Stromal cell of bone marrow (primary cell): ENCODE measurements at places on chromosomes 16 and 17.
A peak's percentile ranks its signal among the peaks of the same experiment; 100 is the strongest.

GRCh38 chr17:49157784-49158183 is 25.2 kb downstream of the B4GALNT2 start:
- no peak for DNase-seq

- no peak for DNase-seq
Measured at GRCh38 chr17:12900474-12900873, 111.2 kb downstream of the ARHGAP44 start.

DNA sequence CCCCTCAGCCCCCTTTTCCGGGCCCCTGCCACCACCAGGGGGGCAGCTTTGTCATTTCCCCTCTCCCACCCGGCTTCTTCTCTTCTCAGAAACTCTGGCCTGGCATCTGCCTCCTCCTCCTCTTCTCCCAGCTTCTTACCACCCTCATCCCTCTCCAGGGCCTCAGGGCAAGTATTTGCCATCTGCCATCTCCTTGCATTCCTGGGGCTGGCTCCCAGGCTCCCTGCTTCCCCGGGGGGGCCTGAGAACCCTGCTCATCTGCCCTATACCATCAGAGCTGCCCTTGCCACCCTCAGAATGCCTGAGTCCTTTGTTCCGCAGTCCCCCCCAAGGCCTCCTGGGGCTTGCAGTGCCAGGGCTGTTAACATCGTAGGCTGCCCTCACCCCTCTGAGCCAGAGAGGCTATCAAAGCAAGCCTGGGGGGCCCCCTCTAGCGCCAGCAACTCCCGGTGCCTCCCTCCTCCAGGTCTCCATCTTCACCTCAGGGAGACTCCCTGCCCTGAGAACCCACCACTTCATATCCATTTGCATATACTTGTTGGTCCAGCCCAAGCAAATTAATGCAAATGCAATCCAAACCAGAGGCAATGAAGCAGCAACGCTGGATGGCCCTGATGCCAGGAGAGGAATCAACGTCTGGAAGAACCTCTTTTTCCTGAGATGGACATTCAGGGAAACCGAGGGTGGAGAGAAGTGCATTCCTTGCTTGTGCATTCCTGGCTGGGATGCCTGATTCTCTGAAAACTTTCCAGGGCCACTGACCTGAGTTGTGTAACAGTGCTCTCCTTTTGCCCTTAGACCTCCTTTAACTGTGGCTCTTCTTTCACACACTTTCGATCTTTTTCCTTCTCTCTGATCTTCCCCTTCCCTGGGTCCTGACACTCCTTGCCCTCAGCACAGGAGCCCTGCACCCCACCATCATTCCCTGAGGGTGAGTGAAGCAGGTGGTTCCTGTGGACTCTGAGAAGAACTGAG is 20.7 kb upstream of the SP2 start:
- DNase-seq: no peak

DNA sequence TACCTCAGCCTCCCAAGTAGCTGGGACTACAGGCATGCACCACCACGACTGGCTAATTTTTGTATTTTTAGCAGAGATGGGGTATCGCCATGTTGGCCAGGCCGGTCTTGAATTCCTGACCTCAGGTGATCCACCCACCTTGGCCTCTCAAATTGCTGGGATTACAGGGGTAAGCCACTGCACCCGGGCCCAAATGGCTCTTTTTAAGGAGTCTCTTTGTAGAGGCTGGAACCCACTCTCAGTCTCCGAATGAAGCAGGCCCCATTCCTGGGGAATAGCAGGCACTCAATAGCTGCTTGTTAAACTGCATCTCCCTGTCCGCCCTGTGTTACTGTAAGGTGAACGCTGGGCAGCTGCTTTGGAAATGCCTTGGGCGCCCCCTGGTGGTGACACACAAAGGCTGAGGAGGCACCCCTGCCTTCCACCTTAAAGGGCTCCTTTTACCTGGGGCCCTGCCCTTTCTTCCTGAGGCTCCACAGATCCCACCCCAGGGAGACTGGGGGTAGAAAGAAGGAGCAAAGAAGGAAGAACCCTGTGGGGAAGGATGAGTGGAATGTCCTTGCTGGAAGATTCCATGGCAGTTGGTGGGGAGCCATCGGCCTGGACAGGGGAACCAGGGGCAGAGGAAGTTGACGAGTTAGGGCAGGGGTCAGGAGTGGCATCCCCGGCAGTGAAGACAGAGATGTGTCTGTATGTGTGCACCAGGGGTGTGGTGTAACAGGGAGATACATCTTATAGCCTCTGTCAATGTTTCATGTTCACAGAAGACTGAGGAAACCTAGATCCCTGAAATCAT is 6.1 kb upstream of the SP2 start:
- no peak for DNase-seq

- peak; percentile 38 for DNase-seq
Measured at GRCh38 chr17:57422574-57423164, 166.3 kb downstream of the MSI2 start.

DNA sequence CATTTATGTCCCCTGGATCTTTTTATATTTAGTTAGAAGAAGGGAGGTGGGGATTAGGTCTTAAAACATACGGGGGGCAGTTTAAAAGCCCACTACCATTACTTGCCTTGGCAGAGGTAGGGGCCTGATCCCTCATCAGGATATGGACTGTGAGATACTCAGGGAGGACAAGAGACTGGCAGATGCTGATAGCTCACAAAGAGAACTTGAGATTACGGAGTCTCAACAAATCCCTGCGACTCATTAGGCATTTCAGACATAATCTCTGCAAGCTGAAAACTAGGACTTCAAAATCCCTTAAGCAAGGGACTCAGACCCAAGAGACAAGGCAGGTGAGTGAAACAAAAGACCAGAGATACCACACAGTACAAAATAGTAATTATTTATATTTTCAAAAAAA is 23.2 kb downstream of the NXPH3 start:
- no peak for DNase-seq

- DNase-seq: peak; percentile 65
Measured at GRCh38 chr17:47949197-47949759, 7.9 kb downstream of the PNPO start.

- DNase-seq: no peak
Measured at GRCh38 chr16:77555126-77555525, 120.3 kb upstream of the ADAMTS18 start.

- no peak for DNase-seq
Measured at GRCh38 chr17:78694805-78695531, 87.1 kb downstream of the CYTH1 start.

DNA sequence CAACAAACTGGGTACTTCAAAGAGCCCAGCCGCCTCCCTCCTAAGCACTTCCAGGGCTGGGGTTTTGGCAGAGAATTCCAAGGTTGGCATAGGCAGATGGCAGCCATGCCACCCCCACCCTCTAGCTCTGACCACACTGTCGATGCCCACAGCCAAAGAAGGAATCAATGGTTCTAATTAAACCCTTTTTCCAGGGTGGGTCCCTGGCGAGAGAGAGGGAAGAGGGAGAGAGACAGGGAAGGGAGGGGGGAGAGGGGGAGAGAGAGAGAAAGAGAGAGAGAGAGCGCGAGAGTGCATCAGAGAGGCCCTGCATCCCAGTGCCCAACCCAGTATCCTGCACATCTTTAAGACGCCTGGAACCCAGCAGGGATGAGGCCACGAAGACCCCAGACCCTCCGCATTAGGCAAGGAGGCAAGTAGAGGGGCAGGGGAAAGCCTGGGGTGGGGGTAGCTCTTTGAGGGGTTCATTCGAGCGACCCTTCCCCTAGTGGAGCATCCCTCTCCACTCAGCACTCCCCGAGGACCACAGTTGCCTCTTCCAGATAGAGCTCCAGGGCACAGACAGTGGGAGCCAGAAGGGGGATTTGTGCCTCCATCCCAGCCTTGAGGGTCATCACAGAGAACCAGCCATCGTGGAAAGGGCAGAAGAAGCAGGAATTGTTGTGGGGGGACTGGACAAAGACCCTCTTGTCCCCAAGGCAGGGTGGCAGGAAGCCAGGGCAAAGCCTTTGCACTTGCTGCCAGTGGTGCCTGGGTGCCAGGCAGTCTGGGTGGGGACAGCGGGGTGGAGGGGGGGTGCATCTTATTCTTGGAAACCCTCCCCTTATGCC is 2.6 kb downstream of the SRCIN1 start:
- no peak for DNase-seq

DNA sequence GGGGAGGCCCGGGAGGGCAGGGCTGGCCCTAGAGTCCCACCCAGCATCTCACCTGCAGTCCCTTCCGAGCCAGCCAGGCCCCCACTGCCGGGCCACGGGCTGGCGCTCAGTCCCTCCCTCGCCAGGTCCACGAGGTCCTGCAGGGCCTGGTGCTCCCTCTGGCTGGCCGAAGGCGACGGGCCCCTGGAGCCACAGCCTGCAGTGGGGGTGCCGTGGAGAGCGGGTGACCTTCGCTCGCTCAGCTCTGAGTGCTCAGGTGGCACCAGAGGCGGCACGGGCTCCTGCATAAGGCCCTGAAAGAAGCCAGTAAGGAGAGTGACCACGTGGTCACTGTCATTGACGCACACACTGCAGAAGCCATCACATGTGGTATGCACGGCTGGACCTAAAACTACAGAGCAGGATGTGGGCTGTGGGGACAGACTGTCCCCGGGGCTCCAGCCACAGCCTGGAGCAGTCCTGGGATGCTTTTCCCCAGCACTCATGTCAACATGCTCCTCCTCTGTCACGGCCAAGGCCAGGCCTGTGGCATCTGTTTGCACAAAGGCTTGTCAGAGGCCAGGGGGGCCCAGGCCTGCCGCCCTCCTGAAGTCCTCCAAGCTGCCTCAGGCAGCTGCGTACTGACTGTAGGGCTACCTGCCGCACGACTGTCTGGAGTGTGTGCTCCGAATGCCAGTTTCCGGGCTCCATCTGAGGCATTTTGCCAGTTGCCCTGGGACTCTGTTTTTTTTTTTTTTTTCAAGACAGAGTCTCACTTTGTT is 15.1 kb downstream of the SLX4 start:
- DNase-seq: no peak

DNA sequence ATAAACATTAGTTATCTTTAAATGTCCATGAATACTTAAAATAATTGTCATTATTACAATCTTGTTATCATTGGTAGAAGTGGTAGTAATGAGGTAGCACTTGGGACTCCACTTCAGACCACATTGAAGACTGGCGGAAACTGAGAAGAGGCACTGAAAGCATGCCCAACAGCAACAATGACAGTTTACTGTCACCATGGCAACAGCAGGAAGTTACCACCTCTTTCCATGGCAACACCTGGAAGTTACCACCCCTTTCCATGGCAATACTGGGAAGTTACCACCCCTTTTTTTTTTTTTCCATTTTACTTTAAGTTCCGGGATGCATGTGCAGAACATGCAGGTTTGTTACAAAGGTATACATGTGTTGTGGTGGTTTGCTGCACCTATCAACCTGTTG is 494.9 kb upstream of the RBFOX1 start:
- no peak for DNase-seq

DNA sequence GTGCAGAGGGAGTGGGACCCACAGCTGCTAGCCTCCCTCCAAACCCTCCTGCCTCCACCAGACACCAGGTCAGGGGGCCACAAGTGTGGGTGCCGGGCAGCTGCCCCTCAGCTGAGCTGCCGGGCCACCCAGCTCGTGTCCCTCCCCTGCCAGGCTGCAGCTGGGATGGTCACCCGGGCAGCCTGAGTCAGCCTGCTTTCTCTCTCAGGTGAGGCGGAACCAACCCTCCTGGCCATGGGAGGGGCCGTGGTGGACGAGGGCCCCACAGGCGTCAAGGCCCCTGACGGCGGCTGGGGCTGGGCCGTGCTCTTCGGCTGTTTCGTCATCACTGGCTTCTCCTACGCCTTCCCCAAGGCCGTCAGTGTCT is 6.9 kb downstream of the SLC16A3 start:
- no peak for DNase-seq

- no peak for DNase-seq
Measured at GRCh38 chr17:52696362-52696761, 537.8 kb upstream of the CA10 start.

GRCh38 chr17:75842963-75843576 is 1.1 kb downstream of the UNC13D start:
- no peak for DNase-seq

GRCh38 chr16:74071996-74072535 is 224.5 kb upstream of the PSMD7 start:
- DNase-seq: peak; percentile 1

GRCh38 chr16:23929237-23929636 is 93.5 kb downstream of the PRKCB start:
- DNase-seq: no peak

DNA sequence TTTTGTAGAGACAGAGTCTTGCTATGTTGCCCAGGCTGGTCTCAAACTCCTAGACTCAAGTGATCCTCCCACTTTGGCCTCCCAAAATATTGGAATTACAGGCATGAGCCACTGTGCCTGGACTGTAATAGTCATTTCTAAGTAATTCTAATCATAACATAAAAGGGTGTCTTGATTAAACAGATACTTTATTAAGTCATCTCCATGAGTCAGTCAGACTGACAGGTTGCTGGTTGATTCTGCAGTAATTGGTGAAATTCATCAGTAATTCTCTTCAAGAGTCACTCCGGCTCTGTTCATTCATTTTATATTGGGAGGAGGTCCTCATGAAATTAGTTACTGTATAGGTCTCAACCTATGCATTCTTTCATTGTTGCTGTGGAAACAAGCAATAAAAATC is 85.6 kb downstream of the SPECC1 start:
- DNase-seq: no peak

DNA sequence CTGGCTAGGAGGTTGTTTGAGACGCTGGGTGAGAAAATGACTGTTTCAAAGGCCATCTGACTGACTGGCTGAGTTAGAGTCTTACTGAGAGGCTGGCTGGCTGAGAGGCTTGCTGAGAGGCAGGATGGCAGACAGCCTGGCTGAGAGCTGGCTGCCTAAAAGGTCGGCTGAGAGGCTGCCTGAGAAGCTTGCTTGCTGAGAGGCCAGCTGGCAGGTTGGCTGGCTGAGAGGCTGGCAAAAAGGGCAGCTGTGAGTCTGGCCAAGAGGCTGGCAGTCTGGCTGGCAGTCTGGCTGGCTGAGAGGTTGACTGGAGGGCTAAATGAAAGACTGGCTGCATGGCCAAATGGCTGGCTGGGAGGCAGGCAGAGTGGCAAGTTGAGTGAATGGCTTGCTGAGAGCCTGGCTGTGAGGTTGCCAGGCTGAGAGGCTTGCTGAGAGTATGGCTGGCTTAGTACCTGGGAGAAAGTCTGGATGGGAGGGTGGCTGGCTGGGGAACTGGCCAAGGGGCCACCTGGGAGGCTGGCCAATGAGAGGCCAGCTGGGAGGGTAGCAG is 35.3 kb upstream of the ACSM2B start:
- no peak for DNase-seq

GRCh38 chr16:73025151-73025855 is 22.6 kb downstream of the ZFHX3 start:
- DNase-seq: peak; percentile 26

DNA sequence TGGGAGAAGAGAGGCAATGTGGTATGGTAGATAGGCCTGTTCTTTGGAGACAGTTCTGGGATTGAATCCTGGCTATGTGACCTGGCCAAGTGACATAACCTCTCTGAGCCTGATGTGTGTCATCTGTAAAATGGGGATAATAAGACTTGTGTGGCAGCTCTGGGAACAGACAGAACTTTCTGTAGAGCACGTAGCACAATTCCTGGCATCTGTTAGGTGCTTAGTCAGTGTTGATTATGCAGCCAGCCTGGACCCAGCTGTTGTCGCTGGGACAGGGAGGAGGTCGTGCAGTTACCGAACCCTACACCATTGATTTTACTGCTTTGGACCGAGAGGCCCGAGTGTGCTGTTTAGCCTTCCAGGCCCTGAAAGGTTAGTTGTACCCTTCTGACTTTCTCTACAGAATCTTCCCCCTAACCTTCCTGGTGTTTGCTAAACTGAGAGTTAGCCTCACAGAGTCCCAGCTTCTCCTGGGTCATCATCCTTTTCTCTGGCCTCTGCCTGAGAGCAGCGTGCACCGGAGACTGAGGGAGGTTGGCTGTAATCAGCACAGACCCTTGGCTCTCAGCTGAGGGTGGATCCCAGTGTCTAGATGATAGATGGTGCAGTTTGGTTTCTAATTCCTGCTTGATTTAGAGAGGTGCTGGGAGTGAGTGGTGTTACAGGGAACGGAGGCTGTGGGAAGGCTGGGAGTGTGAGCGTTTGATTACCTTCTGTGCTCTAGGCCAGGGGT is 31.9 kb downstream of the MSI2 start:
- DNase-seq: no peak
